SK-MEL-5 (cell line): ENCODE measurements at places on chromosomes 2 and 18. TPM values are rescaled to one million over a fixed set of nuclear protein-coding genes. Genes with fewer than 3 reads are reported as not detected.

DNA sequence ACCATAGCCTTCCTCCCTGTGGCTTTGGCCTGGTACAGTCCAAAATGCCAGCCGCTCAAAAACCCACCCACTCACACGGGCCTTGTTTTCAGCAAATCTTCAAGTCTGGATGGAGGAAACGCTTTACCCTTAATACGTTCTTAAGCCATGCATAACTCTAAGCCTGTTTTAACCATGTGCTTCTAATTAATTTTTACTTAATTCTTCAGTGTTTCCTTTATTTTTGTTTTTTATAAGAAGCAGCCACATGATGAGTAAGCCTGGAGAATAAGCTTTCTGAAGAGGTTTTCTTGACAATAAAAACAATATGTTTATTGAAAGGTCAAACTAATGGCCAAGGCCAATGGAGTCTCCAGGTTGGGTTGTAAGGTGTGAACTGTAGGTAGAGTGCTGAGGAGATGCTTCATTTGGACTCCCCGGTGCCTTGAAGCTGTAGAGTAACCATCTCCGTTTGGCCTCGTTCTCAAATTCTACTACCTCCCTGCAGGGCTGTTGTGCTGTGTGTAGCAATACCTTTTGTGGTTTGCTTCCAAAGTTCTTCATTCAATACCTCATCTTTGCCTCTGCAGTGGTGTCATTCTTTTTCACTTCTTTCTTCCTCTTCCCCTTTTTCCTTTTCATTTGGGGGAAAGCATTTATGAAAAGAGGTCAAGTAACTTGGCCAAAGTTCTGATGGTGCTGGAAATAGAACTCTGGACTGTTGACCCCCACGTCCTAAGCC is 113.7 kb downstream of the PRKCE start:
- no peak for DNase-seq

GRCh38 chr18:59067873-59068272 is 71.8 kb upstream of the SEC11C start:
- peak; percentile 42 for DNase-seq

PPP1R7 gene
- total RNA-seq = 24.0 and 26.5 TPM in 2 replicates

DNA sequence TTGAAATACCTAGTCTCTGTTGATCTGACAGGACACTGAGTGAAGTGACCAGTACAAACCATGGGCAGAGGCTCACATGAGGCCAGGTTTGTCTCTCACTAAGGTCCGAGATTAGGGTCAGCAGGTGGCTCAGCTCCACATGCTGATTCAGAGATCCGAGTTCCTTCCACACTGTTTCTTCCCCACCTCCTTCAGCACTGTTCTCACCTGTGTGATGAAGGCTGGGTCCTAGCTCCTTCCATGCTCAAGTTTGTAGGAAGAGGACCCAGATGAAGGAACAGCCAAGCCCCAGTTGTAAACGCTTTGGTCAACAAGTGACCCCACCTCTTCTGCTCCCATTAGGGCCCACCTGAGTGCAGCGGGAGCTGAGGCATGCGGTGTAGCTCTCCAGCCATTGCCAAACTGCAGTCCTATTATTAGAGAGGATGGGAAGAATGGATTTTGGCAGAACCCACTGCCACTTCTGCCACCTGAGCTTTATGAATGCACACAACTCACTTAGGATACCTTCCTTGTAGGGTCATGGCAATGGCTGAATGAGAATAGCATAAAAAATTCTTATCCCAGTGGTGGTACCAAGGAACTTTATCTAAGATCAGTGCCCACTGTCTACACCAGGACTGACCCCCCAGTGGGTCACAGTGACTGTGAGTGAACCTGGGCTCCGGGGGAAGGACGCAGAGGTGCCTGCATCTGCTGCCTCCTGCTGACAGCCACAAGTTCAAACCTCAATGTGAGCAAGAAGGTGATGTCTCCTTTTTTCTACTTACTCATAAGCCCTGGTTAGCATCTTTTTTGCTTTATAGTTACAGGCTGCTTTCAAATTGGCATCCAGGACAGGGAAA is 324.8 kb upstream of the HS6ST1 start:
- no peak for DNase-seq

GRCh38 chr2:75523313-75524275 is 37.1 kb downstream of the EVA1A start:
- no peak for DNase-seq
